8988T (cell line): ENCODE measurements at places on chromosomes 3 and 15.

DNA sequence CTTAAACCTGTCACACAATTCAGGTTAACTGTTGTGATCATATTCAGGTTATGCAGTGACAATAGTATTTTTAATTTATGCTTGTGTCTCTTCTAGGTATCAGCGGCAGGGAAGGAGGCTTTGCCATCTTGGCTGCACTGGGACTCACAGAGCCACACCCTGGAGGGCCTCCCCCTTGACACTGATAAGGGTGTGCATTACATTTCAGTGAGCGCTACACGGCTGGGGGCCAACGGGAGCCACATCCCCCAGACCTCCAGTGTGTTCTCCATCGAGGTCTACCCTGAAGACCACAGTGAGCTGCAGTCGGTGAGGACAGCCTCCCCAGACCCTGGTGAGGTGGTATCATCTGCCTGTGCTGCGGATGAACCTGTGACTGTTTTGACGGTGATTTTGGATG is 23.6 kb upstream of the BSN start:
- DNase-seq: no peak

- no peak for DNase-seq
Observed at GRCh38 chr3:72617424-72618024, 230.7 kb downstream of the SHQ1 start.

GRCh38 chr3:4664412-4664811 is 171.3 kb downstream of the ITPR1 start:
- DNase-seq: no peak

GRCh38 chr3:5456199-5456598 is 268.7 kb downstream of the EDEM1 start:
- DNase-seq: no peak

DNA sequence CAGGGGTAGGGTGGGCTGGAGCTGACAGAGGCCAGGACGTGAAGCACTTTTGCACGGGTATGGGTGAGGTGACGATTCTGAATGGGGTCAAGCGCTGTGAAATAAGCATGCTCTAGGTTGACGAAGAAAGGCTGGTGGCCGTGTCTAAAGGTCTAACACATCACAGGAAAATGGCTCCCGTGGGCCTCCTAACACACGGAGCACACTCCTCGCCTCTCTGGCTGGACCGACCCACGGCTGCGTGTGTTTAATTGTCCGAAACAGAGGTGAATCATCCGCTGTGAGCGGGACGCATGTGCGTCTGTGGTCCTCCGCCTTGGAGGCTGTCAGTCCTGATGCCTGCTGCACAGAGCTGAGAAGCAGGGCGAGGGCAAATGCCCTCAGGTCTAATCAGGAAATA is 130.6 kb downstream of the NSMCE3 start:
- no peak for DNase-seq

DNA sequence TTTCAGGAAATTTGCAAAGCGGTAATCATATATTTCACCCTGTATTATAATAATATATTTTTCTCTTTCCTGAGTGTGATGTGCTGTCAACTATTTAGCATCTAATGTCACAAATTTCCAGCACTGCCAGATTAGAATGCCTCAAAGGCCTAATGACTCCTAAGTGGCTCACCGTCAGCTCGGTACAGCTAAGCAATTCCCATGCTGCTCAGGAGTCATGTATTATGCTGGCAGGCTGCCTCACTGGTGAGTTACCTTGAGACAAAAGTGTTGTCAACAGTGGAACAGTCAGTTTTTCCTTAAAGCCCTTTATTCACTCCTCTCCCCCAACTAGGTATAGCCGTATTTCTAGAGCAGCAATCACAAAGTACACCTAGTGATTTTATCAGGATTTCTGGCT is 83.6 kb downstream of the NSUN3 start:
- DNase-seq: no peak

DNA sequence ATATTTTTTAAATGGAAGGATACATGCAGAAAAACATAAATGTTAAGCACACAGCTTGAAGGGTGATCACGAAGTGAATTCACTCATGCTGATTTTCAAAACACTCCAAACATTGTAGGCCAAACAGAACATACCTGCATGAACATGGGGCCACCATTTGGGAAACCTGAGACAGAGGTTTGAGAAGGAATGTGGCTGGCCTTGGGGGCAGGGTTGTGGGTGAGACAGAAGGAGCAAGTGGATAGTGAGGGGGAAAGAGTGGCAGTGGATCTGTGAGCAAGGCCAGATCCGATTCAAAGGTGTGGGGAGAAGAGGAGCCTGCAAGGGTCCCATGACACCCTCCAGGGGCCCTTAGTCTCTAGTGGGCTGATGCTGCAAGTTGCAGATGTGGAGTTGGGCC is 94.9 kb downstream of the HMG20A start:
- no peak for DNase-seq

DNA sequence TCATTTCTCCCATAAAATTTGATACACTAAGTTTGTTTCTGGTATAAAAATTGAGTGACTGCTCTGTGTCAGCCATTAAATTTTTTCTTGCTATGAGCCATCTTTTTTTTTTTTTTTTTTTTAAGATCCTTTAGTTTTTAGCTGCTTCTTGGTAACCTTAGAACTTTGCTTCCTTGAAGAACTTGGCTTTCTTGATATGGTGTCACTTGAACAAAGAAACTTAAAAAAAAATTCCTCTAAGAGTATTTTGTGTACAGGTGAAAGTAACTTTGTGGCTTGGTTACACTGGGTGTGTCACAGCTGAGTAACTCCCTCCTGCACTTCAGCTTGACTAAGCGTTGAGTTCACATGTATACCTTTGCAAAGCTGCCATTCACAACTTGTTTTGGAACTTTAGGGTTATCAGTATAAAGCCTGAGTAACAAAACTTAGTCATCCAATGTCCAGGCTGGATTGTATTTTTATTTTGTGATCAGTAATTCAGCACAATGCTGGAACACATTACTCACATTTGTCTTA is 6.5 kb downstream of the CHD2 start:
- no peak for DNase-seq

DNA sequence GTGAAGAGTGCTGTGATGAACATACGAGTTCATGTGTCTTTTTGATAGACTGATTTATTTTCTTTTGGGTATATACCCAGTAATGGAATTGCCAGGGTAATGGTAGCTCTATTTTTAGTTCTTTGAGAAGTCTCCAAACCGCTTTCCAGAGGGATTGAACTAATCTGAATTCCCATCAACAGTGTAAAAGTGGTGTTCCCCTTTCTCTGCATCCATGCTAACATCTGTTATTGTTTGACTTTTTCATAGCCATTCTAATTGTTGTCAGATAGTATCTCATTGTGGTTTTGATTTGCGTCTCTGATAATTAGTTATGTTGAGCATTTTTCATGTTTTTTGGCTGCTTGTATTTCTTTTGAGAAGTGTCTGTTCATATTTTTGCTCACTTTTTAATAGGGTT is 54.8 kb upstream of the UTS2B start:
- no peak for DNase-seq

GRCh38 chr3:51550080-51550819 is 11.7 kb downstream of the RAD54L2 start:
- DNase-seq: no peak

- DNase-seq: no peak
Observed at GRCh38 chr15:29969562-29970401, 113.0 kb upstream of the GOLGA8J start.

DNA sequence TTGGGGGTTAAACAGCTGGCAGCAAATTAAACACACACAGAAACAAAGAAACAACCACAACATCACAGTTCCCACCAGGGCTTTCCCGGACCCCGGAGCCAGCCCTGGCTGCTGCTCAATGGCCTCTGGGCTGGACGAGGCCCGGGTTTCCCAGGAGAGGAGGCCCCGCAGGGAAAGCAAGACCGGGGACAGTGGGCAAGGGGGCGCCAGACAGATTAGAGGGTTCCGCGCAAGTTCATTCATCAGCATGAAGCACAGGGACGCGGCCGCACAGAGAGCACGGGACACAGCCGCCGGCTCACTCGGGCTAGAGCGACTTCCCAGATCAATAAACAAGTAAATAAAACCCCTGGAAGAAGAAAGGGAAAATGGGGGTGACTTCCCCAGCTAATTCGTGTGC is 66.4 kb upstream of the RPL32 start:
- no peak for DNase-seq

- DNase-seq: no peak
Observed at GRCh38 chr3:156554515-156554841, 439 bp downstream of the SSR3 start.

DNA sequence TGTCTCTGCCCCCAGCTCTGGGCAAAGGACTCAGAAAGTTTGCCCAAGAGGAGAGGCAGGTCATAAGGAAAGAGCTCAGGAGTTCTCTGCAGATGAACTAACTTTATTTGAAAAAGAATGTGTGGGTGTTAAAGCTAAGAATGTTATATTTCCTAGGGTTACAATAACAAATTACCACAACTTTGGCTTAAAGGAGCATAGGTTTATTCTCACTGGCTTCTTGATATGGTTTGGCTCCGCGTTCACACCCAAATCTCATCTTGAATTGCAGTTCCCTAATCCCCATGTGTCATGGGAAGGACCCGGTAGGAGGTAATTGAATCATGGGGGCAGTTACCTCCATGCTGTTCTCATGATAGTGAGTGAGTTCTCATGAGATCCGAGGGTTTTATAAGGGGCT is 383.7 kb upstream of the CFAP20DC start:
- no peak for DNase-seq

- DNase-seq: no peak
Observed at GRCh38 chr3:37742574-37743212, 119.0 kb upstream of the CTDSPL start.

- no peak for DNase-seq
Observed at GRCh38 chr3:117306299-117306698, 596.7 kb downstream of the TUSC7 start.

GRCh38 chr3:179182902-179183301 is 34.7 kb downstream of the PIK3CA start:
- no peak for DNase-seq

DNA sequence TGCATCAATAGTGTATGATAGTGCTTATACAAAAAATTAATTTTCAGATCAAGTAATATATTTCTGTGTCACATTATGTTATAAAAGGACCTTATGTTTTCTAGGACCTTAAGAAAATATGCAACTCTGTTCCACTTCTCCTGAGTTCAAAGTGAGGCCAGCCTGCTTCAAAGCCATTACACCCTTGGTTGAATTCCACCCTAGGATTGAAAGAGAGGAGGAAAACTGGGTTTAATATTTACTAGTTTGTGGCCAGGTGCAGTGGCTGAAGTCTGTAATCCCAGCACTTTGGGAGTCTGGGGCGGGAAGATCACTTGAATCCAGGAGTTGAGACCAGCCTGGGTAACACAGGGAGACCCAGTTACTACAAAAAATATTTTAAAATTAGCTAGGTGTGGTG is 32.9 kb upstream of the NR1I2 start:
- no peak for DNase-seq

DNA sequence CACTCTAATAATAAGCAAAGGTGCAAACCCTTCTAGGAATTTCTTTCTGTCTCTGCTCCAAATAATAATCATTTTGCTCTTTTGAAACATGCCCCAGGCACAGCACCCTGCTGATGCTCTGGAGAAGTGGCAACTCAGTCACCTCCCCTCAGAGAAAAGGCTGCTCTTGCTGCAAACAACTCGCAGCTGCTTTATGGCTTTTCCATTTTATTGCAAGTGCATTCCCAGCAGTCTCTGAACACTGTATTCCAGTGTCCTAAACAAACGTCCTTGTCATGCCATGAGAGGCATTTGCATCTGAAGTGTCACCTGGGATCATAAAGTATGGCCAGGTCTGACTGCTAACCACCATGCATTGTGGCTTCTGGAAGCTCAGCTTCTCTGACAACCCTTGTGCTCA is 358.1 kb upstream of the TRIM42 start:
- DNase-seq: no peak

GRCh38 chr3:120460862-120461261 is 10.1 kb upstream of the FSTL1 start:
- DNase-seq: no peak

DNA sequence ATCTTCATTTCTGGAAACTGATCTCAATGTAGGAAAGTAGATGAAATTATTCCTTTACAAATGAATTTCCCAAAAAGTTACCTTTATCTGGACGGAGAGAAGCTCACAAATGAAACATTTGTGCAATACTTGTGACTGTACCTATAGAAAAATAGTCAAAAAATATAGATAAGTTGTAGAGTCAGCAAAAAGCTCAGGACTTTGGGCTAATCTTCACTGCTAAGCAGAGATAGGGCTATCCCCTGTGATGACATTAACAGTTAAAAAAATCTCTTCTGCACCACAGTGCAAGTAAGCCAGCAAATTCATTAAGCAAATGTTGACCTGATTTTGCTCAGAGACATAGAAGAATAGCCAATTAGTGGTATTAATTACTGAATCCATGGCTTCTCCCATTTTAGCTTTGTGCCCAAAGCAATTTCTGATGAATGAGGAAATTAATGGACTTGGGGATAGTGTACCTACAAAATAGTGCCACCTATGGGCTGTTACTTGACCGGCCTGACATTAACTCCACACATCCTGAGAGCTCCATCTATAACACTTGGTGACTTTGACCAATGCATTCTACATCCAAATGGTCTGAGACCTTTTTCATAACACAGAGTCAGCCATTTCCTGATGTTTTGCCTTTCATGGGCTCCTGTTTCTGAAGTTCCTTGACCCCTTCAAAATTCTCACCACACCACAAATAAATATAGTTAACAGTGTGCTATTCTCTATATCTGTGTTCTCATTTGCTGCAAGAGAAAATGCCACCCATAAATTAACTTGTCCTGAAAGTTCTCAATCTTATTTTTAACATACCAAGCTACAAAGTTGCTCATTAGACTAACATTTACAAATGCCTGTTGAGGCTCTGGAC is 105.0 kb downstream of the SSR3 start:
- DNase-seq: no peak
